ENCODE measurements at places on chromosomes 3 and 15. TPM values are rescaled to one million over a fixed set of nuclear protein-coding genes. Genes with fewer than 3 reads are reported as not detected.

SPSB4 gene
- polyA plus RNA-seq, result 13.7 TPM

- no peak for DNase-seq
Measured at GRCh38 chr15:75328493-75329314, 7.2 kb upstream of the COMMD4 start.

DNA sequence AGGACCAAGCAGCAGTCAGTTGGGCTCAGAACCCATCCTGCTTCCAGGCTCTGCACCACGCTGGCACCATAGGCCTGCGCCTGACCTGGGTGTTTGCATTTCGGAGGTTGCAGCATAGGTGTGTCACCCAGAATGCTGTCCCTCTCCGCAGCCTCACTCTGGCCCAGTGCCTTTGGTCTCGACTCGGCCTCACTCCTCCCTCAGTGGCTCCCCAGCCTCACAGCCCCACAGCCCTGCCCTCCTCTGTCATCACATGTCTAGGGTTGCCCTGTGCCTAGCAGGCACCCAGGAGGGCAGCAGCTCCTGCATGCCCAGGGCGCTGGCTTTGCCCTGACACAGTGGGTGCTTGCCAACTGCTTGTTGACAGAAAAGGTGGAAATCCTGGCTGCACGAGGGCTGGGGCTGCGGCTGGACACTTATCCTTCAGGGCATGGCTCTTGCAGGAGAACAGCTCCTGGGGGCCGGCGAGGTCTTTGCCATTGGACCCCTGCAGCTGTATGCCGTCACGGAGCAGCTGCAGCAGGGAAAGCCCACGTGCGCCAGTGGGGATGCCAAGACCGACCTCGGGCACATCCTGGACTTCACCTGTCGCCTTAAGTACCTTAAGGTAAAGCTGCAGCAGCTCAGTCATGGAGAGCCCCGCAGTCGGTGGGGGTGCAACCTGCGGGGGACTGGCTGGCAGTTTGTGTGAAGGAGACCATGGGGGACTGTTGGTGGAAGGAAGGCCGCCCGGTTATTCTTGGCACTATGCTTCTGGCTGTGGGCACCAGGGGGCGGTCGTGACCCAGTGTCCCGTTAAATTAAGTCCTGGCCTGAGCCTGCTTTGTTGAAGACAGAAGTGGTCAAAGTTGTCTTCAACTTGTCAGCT lies 16.2 kb downstream of the NISCH start:
- DNase-seq, result no peak

GRCh38 chr3:13025090-13025489 lies 48.1 kb downstream of the IQSEC1 start:
- DNase-seq, result no peak

DNA sequence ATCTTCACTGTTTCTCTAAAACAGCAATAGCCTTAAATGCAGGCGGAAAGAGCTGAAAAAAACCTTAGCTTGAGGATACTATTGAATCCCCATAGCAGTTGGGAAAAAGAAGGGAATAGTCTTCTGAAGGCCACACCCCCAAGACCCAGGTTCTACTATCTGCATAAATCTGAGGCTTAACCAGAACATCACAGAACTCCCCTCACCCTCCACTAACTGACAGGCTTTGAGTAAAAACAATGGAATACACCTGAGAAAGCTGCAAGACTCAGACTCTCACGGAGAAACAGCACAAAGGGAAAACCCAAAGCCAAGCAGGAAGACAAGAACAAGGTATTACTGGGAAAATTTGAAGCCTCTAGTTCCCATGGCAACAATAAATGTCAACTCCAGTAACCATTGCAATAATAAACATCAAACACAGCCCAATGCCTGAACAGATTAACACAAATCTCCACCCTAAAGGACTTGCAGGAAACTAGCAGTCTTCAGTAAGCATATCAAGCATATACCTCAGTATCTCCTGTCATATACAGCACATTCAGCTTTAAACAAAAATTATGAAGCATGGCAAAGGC lies 56.4 kb downstream of the TMCC1 start:
- no peak for DNase-seq

DNA sequence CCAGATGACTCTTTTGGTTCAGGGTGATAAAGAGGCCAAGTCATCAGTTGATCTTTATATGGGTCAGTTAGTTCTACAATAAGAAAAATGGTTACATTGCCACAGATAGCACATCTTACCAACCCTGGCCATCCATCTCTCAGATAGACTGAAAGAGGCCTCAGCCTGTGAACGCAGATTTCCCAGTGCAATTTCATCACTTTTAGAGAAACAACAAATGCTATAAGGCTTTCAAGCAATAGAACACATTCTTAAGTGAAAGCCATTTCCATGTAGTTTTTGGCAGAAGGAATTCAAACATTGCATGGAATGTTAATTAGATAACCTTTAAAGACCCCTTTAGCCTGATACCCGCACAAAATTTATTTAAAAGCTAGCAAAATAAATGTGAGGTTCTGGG lies 200.6 kb upstream of the ZBTB20 start:
- no peak for DNase-seq

DNA sequence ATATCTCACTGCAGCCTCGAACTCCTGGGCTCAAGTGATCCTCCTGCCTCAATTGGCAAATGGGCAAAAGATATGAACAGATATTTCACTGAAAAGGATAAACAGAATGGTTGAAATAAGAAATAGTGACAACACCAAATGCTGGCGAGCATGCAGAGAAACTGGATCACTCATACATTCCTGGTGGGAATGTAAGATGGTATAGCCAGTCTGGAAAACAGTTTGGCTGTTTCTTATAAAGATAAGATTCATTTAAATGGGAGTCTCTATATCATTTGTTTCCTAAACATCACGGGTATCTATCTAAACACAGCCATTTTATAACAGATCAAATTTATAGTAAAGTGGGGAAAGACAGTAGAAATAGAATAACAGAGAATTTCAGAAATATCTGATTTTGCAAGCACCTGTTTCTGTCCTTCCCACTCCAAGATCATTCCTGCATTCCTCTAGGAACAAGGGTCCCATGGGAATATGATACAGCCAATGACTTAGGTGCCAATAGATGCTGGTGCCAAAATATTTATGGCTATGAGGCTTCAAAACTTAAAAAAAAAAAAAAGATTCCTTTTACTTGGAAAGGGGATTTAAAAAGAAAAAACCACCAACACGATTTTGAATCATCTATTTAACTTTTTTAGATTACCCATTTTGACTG lies 9.9 kb upstream of the TFDP2 start:
- DNase-seq, result no peak

DNA sequence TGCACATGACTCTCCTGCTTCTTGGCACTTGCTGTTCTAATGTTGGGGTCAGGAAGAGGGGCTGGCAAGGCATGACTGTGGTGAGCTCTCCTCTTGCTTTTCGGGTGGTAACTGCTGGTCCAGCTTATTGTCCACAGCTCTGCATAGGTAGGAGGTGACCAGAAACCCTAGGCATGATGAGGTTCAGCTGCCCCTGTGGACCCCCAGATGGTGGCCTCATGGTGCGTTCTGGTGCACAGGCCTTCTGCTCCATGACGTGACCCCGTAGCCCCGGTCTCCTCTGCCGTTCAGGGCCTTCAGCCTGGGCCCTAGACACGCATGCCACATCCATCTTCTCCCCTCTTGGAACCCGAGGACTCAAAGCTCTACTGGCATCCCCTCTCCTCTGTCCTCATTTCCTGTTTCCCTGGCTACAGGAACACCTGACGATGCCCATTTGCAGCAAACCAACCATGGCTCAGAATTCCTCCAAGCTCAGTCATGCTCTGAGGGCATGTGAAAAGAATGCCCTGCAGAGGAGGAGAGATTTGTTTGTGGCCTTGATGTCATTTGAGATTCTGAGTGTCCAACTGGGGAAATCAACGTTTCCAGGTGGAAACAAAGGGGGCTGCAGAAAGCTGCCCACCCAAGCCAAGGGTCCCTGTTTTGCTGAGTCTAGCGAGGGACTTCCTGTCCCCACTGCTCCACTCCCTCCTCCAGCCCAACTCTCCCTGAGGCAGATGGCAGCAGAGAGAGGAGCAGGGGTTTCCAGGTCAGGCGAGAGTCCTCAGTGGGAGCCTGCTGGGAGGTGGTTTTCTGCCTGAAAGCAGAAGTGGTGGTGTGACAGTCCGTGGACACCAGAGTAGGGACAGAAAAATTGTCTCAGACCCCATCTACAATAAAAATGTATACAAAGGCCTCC lies 198.7 kb upstream of the LYSMD4 start:
- no peak for DNase-seq

Measured in right renal cortex interstitium (tissue), 3 donors.